Stimulated activated CD4-positive, alpha-beta T cell treated with anti-CD3 and anti-CD28 coated beads, TNF-alpha, amount 100 ng/mL, for 1 hour (primary cell): ENCODE measurements at places on chromosomes 3 and 15.

GRCh38 chr3:151974067-151974466 is 100.6 kb downstream of the SUCNR1 start:
- DNase-seq = no peak

GRCh38 chr3:29711255-29711771 is 430.4 kb downstream of the RBMS3 start:
- no peak for DNase-seq

DNA sequence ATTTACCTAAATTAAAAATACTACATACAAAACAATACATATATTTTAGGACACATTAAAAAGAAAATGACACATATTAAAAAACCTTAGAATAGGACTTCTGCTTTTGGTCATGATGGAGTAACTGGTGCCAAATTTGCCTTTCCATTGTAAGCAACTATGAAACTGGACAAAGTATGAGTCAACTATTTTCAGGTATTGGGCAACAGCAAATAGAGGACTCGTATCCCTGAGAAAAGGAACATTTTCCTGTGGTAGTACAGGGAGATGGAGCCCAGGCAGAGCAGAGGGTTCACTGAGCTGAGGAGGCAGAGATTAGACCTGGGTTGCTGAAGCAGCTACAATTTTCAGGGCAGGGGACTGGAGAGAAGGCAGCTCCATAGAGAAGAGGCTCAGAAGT is 14.7 kb downstream of the CCR1 start:
- no peak for DNase-seq

GRCh38 chr3:48208076-48208475 is 15.2 kb upstream of the CAMP start:
- DNase-seq = no peak

DNA sequence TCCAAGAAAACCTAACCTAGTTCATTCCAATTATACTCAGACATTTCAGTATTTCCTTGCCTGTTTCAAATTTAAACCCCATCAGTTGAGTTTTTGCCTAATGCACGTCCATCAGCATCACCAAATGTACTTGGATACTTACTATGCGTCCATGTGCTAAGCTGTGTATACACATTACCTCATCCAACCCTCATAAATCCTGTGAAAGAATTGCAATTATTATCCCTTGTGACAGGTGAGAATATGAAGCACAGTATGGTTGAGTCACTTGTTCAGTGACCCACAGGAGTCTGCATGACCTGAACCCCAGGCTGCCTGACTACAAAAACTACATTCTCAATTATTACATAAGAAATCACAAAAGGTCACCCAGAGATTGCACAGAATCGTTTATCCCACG is 2.5 kb downstream of the OR5K2 start:
- no peak for DNase-seq

DNA sequence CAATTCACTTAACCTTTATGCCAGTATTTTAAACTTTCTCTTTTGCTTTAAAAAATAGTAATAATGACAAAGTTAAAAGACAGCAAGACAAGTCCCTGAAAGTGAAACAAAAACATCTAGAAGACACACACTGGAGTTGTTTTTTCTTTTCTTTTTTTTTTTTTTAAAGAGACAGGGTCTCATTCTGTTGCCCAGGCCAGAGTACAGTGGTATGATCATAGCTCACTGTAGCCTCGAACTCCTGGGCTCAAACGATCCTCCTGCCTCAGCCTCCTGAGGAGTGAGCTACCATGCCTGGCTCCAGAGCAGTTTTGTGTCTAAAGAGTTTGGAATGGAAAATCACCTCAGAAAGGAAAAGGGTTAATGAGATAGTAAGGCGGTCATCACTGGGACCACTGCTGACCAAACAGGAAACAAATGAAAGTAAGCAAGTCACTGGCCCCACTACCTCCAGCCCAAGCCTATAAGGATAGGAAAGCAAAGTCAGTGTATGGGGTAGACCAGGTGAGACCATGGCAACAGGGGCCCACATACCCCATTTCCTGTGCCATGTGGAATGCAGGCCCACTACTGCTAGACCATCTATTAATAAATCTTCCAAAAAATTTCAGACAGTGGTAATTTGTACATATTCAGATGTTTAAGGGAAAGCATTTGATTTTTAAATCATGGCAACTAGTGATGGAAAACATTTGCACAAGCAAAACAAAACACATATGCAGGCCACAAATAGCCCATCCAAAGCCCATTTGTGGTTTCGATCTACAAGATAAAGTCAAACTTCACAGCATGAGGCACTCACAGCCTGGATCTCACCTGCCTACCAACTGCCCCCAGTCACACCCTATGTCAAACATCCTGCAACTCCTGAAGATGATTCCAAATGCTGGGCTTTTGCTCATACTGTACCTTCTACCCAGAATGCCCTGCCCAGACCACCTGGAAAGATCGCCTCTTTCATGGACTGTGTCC is 62.6 kb downstream of the OSBPL10 start:
- no peak for DNase-seq

GRCh38 chr15:98776607-98777281 is 128.4 kb downstream of the IGF1R start:
- no peak for DNase-seq

DNA sequence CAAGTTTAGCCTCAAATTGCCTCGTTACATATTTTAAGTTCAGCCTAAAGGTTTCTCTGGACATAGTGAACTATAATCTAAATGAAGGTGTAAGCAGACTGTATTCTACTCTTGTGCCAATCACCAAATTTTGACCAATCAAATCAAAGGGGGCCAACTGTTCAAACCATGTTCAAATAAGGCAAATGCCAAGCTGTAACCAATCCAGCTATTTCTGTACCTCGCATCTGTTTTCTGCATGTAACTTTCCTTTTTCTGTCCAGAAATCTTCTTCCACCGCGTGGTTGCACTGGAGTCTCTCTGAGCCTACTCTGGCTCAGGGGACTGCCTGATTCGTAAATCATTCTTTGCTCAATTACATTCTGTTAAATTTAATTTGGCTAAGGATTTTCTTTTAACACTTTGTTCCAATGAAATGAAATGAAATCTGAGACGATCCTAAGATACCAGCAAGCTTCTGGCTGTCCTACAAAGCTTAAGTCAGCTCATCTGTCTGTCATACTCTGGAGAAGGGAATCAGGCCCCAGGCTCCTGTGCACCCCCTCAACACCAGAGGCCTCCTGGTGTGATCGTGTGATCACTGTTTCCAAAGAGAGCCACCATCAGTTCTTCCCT is 53.2 kb upstream of the ZNF148 start:
- no peak for DNase-seq

DNA sequence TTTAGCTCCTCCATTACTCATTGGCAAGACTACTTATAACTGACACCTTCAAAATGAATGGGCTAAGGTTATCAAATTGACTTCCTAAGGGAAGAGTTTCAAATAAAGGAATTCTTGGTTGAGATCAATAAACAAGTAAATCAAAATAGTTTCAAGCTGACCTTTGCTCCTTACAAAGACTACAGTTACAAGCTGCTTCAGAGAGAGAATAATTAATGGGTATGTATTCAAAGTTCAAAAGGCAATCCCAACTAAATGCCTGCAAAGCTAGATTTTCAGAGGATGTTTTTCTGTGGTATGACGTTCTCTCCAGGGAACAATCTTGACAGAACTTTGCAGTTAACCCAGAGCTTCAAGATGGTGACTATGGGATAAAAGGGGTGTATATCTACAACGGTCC is 153.7 kb downstream of the SUCLG2 start:
- DNase-seq = no peak
